Right lung (tissue), 10 donors: ENCODE measurements at places on chromosomes 4 and X. TPM values are rescaled to one million over a fixed set of nuclear protein-coding genes. Genes with fewer than 3 reads are reported as not detected.

The TBX22 gene
- polyA plus RNA-seq: not detected

The H2BW2 gene
- 1.4 TPM for polyA plus RNA-seq

The CFAP99 gene
- polyA plus RNA-seq: 1.9 TPM

The ARR3 gene
- 1.3 TPM for polyA plus RNA-seq

The SPOCK3 gene
- polyA plus RNA-seq: 0.56 TPM

The GPR82 gene
- polyA plus RNA-seq: 0.13 TPM

The PNMA6A gene
- polyA plus RNA-seq: 1.3 TPM

The BCORL1 gene
- 13.6 TPM for polyA plus RNA-seq

The MAGEB1 gene
- not detected for polyA plus RNA-seq

The FMR1NB gene
- polyA plus RNA-seq: not detected

DNA sequence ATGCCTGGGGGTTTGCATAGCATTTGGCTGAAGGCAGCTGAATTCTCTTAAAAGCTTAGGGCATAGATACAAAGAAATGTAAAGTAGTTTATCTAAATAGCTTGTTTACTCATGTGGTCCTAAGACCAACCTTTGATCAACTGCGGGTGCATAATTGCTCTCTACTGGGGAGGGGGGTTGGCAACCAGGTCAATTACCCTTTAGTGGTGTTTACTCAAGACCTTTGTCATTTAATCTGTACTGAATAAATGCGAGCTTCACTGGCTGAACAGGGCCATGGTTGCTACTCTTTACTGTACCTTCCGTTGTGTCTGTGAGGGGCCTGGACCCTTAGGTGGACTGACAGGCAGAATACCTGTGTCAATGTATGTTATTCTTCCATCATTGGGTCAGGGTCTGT is 102.7 kb upstream of the FAM9C start:
- DNase-seq: no peak

DNA sequence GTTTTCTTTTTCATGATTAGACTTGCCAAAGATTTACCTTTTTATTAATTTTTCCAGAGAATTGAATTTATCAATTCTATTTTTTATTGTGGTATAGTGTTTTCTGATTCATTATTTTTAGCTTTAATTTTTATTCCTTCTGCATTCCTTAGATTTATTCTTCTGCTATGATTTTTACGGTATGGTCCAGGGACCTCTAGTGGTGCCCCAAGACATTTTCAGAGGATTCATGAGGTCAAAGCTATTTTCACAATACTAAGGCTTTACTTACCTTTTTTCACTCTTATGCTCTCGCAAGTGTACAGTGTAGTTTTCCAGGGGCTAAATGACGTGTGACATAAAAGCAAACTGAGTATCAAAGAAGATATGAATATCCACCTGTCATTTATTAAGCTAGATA is 8.0 kb downstream of the RADX start:
- DNase-seq: no peak

GRCh38 chr4:32858971-32859370 is 2138.8 kb downstream of the PCDH7 start:
- DNase-seq: no peak

- no peak for DNase-seq
Measured at GRCh38 chr4:177547985-177548384, 105.7 kb upstream of the AGA start.

DNA sequence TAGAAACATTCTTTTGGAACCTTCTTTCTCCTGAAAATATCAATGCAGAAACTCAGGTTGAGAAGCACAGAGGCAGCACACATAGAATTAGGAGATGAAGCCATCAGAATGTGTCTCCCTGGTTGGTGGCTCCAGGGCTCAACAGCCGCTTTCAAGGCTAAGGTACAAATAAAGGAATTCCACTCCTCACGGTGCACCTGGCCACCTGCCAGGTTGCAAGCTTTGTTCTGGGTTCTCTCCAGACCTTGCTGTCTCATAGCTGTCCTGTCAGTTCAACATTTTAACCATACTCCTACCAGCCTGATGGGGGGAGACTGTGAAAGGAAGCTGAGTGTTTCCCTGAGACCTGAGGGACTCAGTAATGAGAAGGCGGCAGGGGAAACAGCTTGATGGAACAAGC is 96.3 kb upstream of the HPF1 start:
- no peak for DNase-seq

GRCh38 chrX:45009371-45010000 is 136.5 kb downstream of the KDM6A start:
- DNase-seq: no peak

DNA sequence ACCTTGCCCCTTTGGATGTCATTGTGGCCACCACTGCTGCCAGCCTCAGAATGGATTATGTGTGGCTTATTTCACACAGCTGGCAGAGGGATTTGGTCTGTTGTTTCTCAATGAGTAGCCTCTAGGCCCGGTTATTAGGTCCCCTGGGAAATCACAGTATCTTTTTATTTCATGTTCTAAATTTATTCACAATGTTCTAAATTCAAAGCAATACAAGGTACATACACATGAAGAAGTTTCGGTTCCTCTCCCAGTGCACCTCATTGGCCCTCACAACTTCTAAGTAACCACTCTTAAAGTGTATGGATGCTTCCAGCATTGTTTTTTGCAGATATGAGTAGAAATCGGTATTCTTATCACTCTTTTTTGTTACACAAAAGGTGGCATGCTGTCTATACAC is 262.7 kb downstream of the RCHY1 start:
- DNase-seq: no peak

- DNase-seq: no peak
Measured at GRCh38 chr4:189547559-189547958, 393.1 kb upstream of the FRG1 start.

DNA sequence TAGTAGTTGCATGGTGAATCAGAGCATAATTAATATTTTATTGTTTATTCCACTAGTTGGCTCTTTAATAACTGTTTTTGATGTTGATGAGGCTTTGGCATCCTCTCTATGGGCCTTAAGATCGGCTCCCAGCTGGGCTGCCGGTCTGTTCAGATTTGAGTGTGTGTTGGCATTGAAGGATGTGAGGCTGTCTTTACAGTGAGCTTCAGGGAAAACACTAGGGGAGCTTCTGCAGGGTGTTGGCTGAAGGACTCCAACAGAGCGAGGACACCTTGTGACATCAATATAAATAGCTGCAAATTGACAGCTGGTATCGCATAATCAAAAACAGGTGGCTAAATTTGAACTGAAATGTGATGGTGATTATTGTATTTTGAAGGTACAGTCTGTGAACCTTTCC is 322.0 kb downstream of the FSTL5 start:
- DNase-seq: no peak

- no peak for DNase-seq
Measured at GRCh38 chrX:13120017-13120416, 75.6 kb upstream of the FAM9C start.

GRCh38 chrX:47863187-47863586 is 26.5 kb downstream of the ZNF81 start:
- DNase-seq: no peak

DNA sequence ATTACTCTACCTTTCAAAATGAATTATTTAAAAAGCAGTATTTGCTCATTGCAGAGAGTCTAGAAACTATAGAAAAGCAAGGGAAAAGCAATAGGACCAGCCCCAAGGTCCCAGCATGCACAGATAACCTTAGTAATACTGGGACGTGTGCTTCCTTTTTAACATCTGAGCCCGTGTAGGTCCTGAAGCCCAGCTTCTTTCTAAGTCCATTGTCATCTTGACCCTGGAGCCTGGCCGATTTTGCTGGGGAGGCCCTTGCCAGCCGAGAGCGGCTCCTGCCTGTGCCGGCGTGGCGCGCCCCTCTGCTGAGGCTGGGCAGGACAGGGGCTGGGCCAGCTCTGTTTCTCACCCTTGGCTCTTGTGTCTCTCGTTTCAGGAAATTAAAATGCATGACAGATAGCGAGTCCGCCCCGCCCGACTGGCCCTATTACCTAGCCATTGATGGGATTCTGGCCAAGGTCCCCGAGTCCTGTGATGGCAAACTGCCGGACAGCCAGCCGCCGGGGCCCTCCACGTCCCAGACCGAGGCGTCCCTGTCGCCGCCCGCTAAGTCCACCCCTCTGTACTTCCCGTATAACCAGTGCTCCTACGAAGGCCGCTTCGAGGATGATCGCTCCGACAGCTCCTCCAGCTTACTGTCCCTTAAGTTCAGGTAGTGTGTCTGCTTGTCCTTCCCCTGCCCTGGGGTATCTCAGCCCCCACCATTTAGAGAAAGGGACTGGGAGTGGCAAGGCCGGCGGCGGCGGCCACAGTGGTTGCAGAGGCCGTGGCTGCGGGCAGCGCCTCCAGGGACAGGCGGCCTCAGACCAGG is 4.1 kb downstream of the MSANTD1 start:
- no peak for DNase-seq

DNA sequence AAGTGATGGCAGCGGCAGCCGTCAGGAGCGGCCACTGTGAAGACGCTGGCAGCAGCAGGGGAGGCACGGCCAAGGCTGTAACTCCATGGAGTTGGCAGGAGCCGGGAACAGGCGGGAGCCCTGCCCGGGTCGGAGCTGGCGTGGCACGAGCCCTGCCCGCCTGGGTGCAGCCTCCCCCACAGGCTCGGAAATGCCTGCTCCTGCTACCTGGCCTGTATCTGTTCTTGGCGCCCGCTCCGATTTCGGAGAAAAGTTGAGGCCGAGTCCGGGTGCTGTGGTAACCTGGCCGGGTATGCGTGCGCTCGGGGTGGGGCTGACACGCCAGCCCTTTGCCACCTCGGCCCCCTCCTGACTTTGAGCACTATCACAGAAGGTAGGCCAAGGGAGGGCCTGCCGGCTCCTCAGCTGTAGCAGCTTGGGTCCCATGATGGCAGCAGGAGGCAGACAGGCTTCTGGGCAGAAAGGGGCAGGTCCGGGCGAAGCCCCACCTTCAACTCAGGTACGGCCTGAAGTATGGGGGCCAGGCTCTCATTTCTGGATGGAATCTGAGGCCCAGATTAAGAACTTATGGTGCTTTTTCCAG is 51.2 kb upstream of the SHISA3 start:
- DNase-seq: no peak

GRCh38 chr4:135548711-135549110 is 1347.1 kb upstream of the PABPC4L start:
- no peak for DNase-seq

- no peak for DNase-seq
Measured at GRCh38 chr4:165331823-165332222, 4.4 kb downstream of the MSMO1 start.

DNA sequence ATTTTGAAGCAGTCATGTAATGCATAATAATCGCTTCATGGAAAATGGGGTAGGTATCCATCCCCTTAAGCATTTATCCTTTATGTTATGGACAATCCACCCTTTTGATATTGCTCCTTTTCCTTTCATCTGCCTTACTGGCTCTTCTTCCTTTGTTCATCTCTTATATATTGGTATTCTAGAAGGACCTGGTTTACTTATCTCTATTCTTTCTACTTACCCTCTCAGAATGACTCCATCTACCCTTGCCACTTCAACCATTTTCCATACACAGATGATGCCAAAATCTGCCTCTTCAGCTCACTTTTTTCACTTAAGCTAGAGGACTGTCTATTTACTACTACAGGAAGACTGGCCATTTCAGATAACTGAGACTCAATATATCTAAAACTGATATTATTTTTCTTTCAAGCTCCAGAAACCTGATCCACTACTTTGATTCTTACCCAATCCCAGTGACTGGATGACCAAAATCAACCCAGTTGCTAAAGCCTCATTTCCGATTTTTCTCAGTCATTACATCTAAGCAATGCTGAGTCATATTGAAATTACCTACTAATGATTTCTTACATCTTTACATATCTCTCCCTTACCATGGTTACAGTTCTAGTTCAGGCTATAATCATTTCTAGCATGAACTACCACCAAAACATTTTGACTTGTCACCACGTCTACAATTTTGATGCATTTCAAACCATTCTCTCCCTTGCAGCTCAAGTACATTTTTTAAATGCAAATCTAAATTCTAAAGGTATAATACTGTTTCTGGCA is 93.7 kb downstream of the FAAH2 start:
- DNase-seq: no peak

DNA sequence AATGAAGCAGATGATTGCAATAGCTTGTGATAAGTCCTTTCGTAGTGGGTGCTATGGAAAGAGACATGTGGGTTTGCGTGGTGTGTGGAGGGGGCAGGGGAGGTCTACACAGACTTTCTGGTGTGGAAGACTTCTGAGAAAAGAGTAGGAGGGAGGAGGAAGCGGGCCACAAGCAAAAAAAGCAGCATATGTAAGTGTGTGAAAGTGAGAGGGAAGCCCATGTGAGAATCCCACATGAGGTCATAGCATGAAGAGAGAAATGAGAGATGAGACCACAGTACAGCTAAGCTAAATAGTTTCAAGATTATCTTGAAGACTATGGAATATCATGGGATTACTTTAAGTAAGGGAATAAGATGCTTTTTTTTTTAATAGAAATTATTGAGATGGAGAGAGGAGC is 2039.9 kb upstream of the TENM3 start:
- no peak for DNase-seq

- DNase-seq: no peak
Measured at GRCh38 chr4:147678796-147679549, 5.0 kb downstream of the PRMT9 start.

- no peak for DNase-seq
Measured at GRCh38 chr4:133588306-133588705, 439.2 kb downstream of the PCDH10 start.

DNA sequence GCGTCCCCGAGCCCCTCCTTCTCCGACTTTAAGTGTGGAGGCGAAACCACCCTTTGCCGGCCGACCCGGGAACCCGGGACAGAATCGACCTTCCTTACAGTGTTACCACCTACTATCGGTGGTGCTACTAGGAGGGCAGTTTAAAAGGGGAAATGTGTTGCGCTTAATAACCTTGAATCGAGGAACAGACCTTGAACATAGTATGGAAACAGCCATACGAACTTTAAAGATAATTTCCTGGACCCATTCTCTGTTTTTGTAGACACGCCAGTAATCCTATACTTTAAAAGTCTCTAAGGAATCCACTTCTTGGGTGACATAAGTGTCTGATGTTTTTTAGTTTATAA is 1.5 kb downstream of the ING2 start:
- DNase-seq: no peak

DNA sequence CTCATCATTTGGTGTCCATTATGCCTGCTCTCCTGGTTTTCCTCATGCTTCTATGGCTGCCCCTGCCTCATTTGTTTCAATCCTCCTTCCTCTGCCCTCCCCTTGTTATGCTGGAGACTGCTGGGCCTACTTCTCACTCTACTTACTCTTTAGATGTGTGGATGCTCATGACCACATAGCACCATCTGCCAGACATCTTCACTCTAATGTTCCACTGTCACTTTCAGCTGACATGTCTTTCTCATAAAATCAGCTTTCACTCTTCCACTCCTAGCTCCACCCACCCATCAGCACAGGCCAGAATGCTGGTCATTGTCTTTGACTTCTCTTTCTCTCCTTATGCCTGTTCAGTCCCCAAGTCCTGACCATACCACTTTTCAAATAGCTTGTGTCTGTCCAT is 86.8 kb downstream of the REPS2 start:
- no peak for DNase-seq

- DNase-seq: no peak
Measured at GRCh38 chr4:16942491-16942890, 44.0 kb upstream of the LDB2 start.

- no peak for DNase-seq
Measured at GRCh38 chr4:54527532-54527931, 130.2 kb upstream of the KIT start.

GRCh38 chrX:31260351-31260750 is 188.5 kb upstream of the FTHL17 start:
- DNase-seq: no peak
